ENCODE measurements at places on chromosomes 3 and 15.

DNA sequence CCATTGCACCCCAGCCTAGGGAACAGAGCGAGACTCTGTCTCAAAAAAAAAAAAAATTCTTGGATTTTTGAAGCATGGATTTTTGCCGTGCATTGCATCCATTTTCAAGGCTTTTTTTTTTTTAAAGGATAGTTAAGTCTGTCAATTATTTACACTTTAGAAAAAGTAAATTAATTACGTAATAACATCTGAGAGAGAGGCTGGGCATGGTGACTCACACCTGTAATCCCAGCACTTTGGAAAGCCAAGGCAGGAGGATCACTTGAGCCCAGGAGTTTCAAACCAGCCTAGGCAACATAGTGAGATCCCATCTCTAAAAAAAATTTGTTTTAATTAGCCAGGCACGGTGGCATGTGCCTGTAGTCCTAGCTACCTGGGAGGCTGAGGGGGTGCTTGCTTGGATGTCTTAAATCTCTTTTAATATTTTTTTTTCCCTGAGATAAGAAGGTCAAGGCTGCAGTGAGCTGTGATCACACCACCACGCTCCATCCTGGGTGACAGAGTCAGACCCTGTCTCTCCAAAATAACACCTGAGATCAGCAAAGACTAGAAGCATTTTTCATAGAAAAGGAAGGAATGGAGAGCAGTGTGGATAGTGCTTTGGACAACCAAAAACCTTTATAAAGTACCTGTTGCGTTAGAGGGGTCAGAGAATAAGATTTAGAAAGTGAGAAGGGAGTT, 6.8 kb upstream of the SENP7 start:
- DNase-seq = no peak

DNA sequence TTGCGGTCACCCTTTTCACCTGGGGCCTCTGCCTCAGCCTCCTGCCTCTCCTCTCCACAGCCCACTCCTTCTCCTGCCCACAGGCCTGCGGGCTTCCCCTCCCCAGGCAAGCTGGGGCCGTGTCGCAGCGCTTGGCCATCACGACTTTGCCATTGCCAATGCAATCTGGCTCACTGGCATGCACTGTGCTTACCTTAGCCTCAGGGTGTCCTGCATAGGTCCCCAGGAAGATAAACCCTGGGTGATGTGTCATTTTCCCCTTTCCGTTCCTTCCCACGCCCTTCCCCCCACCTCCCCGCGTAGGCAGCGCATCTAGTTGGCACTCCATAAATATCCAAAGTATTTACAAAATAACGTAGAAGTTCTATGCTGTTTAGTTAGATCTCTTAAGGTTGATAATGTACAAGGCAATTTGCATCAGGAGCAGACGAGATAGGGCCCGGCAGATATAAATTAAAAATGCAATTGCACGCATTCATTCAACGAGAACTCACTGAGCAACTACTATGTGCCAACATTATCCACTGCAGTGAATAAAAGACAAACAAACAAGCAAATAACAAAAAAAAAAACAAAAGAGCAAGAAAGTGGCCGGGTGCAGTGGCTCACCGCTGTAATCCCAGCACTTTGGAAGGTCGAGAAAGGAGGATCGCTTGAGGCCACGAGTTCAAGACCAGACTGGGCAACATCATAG, 973 bp upstream of the COPG1 start:
- no peak for DNase-seq

DNA sequence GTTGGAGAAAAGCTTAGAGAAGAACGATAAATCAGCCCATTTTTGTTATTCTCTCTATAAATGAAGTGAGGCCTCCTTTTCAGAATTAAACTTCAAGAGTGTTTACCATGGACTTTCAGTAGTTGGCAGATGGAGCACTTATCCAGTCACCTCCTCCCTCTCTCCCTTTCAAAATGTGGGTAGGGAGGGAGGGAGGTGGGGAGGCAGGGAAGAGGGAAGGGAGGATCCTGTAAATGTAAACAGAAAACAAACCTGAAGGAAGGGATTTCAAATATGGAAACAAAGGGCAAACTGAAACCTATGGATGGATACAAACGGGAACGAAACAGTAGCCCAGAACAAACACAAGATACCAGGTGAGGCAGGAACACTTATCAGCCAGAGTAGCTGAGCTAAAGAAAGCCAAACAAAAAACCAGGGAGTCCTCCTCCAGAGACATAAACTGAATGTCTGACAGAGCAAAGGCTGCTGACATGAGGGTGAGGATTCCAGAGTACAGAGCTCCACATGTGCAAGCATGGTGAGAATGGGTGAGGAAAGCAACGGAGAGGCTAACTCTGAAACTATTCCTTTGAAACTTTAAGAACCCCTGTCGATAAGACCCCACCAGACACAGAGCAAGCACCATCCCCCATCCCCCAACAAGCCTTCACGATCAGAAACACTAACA, 41.0 kb upstream of the GP5 start:
- no peak for DNase-seq

DNA sequence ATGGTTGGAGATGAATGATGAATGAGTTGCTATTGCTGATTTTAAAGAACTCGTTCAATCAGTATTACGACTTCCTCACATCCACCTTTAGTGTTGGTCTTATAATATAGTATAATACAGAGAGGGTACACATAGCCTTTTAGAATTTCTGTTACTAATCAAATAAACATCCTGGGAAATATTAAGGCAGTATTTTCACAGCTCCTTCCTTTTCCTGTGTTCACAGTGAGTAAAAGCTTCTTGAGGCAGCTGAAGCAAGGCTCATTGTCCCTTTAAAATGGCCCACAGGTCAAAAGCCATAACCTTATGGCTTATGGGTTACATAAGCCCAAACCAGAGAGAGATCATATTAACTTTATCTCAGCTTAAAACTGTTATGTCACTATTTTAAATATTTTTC, 1.3 kb upstream of the BTLA start:
- DNase-seq = no peak

DNA sequence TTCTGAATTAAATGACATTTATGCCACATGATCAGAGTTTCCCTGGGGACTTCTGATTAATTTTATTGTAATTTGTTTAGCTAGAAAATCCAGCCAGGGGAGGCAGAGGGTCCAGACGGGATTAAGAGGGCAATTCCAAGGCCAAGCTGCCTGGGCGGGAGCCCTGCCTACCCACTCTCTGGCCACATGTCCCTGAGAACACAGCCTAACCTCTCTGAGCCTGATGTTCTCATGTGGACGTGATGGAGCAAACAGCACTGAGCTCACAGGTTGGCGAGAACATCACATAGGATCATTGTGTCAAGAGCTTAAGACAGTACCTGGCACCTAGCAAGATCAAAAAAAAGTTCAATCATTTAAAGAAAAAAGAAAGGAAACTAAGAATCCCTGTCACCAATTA, 1.0 kb downstream of the LRRC2 start:
- no peak for DNase-seq

- DNase-seq = no peak
Observed at GRCh38 chr3:160224256-160224655, 966 bp upstream of the C3orf80 start.

DNA sequence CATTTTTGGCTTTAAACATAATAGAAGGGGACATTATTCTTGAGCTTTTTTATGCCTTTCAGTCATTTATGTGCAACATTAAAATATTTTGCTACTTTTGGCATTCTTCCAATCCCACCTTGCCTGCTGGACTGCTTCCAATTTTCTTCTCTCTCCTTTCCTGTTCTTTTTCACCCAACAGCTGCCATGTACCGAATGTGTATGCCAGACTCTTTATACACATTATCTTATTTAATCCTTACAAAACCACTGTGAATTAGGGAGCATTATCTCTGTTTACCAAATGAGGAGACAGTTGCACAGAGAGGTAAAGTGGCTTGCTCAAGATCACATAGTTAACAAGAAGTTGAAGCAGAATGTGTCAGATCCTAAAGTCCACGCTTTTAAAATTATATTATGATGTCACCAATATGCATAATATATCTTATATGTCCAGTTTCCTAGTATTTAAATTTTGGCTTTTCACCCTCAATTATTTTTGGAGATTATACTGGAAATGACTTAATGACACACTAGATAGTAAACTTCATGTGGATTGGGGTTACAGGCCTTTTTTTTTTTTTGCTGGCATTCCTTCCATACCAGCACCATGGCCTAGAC, 231.5 kb downstream of the THRB start:
- DNase-seq = no peak

DNA sequence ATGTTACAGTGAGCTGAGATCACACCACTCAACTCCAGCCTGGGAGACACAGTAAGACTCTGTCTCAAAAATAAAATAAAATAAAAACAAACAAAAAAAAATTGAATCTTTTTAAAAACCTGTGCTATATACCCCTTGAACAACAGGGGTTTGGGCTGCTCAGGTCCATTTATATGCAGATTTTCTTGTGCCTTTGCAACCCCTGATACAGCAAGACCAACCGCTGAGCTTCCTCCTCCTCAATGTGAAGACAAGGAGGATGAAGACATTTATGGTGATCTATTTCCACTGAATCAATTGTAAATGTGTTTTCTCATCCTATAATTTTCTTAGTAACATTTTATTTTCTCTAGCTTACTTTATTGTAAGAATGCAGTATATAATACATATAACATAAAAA, 831.0 kb upstream of the ARPP21 start:
- DNase-seq = no peak

GRCh38 chr3:126181398-126181725, 976 bp upstream of the ALDH1L1 start:
- no peak for DNase-seq

DNA sequence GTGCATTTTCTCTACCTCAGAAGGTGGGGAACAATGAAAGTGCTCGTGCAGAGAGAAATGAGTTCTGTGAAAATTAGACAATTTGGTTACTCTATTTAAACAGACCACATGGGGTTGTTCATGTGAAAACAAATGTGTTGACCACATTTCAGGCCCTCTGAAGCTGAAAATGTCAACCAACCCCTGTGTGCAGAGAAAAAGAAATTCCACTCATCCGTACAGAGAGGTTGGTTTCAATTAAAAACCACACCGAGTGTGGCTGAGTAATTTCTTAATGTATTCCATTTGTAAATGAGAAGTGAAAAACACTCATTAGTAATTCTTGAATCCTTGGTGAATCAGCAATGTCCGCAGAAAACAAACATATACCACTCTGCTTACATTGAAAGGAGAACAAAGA, 46.9 kb upstream of the SLC7A14 start:
- DNase-seq = no peak

DNA sequence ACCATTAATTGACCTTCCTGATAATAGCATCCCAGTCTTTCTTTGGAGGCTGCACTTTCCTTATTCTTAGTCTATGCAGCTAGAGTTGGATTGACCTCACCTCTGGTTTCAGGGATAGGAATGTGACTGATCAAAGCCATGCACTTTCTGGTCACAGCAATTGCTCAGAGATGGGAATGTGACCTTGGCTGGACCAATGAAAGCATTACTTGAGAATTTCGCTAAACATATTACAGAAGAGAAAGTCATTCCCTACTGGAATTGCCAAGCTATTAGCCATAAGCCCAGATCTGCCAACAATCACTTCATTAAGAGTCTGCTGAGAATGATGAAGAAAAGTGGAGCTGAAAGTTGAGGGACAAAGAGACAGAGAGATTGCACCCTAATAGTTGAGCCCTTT, 32.7 kb downstream of the RTP1 start:
- DNase-seq = no peak

DNA sequence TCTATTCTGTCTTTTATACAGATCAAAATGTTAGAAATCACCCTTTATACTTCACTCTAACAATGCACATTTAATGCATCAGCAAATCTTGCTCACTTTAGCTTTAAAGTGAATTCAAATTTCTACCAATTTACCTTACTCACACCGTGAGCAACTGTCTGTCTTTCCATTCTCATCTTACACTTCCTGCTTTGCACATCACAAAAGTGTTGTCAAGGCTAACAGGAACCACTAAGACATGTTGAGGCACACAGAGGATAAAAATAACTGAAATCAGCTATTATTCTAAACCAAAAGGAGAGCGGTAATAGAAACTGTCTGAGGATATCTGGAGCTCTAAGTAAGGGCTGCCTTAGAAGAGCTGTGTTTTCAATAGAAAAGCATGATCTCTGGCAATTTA, 519.9 kb downstream of the ZBBX start:
- no peak for DNase-seq

GRCh38 chr3:53213276-53213675, 42.5 kb downstream of the TKT start:
- DNase-seq = no peak

- DNase-seq = no peak
Observed at GRCh38 chr3:119697394-119697793, 5.4 kb upstream of the CFAP91 start.

DNA sequence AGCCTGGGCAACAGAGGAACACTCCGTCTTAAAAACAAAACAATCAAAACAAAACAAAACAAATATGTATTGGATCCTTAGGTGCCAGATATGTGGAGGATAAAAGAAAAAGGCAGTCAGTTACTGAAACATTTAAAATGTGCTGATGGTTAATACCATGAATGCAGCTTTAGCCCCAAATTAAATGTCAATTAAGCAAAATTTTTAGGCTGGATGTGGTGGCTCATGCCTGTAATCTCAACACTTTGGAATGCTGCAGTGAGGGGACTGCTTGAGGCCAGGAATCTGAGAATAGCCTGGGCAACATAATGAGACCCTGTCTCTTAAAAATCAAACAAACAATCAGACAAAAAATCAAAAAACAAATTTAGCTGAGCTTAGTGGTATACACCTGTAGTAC, 8.5 kb upstream of the CHMP2B start:
- no peak for DNase-seq

DNA sequence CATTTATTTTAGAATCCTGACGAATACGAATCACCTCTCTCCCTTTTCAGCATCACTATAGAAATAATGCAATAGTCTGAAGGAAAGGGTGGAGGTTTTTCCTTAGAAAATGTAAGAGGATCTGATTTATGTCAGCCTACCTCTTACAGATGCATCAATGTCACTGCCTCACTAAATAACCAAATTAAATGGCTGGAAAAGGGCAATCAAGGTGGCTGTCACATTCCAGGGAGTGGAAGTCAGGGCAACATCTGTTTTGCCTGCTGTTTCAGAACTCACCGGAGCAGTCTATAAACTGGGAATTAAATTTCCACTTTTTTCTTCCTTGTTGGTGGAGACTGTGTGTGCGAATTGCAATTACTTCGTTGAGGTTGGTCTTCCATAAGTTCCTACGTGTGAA, 299.3 kb upstream of the PDZRN3 start:
- DNase-seq = no peak

DNA sequence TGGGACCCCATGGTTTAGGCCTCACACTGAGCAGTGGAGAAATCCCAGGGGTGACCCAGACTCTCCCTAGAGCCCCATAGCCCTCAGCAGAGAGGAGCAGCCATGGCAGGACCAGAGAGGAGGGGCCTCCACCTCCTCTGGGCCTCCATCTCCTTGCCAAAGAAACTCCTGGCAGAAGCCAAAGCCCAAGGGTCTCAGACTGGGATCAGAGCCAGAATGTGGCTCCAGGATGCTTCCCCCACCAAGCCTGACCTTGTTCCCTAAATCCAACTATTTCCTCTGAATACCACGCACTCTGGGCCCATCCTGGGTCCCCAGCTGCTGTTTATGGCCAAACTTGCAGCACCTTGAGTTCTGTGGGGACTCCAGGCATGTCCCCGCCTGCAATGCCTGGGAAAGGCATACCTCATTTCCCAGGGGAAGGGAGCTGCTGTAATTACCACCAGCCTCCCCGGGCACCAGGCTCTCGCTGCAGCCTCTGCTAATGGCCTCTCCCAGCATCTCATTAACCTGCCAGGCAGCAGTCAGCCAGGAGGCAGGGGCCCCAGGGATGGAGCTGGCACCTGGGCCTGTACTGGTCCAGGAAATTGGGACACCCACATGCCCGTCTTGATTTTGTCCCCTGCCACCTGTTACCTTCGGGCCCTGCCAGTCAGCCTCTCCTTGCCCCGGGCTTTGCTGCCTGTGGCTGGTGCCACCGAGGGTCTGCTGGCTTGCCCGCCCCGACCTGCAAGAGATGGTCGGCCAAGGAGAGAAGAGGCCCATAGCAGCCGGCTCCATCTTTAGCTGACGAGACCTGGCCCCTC, 4.6 kb downstream of the CCDC9B start:
- no peak for DNase-seq

Data from breast epithelium (tissue), 4 donors.